Activated T-cell treated with anti-CD3 and anti-CD28 coated beads, Interleukin-2, amount 50 U/mL, for 48 hours (primary cell): ENCODE measurements at places on chromosomes 5 and 9.

DNA sequence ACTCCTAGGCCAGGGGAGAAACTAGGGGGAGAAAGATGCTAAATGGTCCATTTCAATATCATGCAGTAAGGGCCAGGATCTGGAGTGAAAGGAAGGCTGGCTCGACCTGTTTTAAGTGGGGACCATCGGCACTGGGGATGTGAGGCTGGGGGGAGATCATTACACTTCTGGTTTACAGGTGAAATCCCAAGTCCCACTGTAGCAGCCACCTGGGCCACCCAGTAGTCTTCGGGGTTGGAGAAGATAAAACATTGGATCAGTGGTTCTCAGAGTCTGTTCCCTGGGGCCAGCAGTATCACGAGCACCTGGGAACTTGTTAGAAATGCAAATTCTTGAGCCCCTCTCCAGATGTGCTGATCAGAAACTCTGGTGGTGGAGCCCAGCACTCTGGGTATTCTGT, 111.3 kb upstream of the ALDH1B1 start:
- DNase-seq: no peak

GRCh38 chr5:170885809-170886208, 24.0 kb downstream of the RANBP17 start:
- DNase-seq: no peak

- DNase-seq: no peak
Observed at GRCh38 chr9:114759512-114760341, 46.1 kb downstream of the TNFSF15 start.

- no peak for DNase-seq
Observed at GRCh38 chr5:130528474-130528873, 624.2 kb downstream of the CHSY3 start.

DNA sequence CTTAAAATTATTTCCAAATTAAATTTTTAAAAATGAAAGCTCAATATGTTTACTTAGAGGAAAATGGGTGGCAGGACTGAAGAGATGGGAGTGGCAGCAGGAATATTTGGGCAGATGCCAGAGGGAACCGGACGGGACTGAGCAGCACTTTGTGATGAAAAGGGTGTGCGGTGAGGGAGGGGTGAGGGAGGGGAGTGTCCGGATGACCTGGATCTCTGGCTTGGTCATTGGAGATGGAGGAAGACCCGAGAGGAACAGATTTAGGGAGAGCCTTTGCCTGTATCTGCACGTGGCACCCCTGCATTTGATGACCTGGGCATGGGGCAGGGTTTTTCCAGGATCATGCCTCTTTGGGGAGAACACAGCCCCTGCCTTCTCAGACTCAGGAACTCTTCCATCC, 201.1 kb upstream of the MVB12B start:
- DNase-seq: no peak

GRCh38 chr9:136645903-136646754, 16.6 kb upstream of the EGFL7 start:
- DNase-seq: no peak

DNA sequence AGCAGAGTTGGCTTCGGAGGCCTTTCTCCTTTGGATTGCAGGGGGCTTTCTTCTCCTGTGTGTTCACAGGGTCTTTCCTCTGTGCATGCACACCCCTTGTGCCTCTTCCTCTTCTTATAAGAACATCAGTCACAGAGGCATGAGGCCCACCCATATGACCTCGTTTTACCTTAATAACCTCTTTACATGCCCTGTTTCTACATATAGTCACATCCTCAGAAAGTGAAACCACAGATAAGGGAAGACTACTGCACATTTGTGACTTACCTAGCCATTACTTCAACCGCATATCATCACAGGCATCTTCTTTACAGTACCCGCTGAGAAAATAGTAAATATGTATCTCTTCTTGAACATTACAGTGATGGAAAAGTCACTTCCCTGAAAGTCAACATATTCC, 204.9 kb upstream of the TARS1 start:
- DNase-seq: no peak

GRCh38 chr9:116080561-116080960, 73.0 kb upstream of the PAPPA start:
- DNase-seq: no peak

GRCh38 chr5:175246242-175246888, 197.6 kb downstream of the DRD1 start:
- peak; percentile 43 for DNase-seq

DNA sequence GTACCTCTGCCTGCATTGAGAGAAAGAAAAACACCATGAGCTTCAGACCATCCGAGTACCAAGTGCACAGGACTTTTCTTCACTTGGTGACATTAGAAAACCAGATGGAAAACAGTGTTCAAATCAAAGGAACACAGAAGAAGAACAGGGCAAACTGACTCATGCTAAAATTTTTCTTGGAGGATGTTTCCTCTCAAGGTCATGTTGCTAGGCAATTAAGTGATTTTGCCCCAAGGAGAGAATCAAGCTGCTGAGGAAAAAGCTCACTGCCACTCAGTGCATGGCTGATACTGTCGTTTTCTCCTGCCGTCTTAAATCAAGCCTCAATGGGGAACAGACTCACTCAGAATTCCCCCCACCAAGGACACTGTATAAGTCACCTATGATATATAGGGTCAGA, 57.9 kb upstream of the SIMC1 start:
- no peak for DNase-seq

DNA sequence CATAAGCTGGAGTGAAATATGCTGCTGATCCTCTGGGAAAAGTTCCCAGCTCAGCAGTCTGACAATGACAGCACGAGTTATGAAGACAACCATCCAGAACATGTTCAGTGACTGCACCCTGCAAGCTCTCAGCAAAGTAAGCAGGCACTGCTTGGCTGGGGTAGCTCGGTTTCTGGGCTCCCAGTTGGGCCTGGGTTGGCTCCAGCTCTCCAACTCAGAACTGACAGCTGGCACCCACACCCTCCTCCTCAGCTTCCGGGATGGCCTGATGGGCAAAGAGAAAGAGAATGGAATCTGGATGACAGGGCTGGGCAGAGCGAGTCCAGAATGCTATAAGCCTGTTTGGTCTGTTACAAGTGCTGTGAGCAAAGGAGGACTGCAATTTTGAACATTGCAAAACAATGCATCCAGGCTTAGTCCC, 185.0 kb downstream of the CSNK1G3 start:
- no peak for DNase-seq

GRCh38 chr9:114238472-114238871, 83.1 kb downstream of the COL27A1 start:
- DNase-seq: no peak

DNA sequence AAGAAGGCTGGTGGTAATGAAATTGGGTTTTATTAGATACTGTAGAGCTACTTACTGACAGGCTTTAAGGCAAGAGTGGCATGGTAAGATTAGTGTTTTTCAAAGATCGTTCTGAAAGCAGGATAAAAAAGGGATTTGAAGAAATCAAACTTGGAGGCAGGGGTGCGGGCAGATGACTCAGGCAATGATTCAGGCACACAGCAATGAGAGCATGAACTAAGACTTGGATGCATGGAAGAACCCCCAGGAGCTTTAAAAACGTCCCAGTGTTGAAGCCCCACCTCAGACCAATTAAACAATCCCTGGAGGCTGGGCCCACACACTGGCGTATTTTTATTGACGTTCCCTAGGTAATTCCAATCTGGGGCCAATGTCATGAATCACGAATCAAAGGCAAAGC, 102.5 kb downstream of the SREK1 start:
- no peak for DNase-seq

DNA sequence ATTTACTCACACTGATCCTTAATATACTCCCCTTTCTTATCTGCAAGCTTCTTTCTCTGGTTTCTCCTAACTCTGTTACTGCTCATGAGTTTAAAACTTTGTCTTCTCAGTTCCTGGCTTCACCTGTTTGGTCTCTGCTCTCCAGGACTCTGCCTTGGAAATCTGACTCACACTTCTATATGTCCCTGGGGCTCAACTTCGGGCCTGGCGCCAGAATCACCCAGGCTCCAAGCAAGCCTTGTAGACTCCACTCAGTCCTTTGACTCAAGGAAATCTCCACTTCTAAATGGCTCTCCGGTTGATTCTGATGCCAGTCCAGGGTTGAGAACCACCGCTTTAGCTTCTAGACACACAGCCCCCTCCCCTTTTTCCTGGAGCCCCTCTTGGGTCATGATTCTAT, 57.8 kb downstream of the TMC1 start:
- DNase-seq: no peak

DNA sequence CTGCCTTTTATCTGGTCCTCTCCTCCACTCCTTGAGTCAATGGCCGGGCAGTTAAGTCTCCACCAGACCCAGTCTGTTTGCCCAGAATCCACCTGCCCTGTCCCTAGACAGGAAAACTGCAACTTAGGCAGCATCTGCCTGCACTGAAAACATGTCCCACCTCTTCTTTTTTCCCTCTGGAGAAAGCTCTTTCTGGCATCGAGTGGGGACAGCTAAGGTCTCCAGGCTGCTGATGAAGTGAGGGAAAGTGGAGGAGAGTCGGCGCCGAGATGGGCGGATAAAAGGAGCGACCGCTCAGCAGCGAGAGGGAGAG, 243 bp upstream of the SHISAL2B start:
- DNase-seq: no peak

- no peak for DNase-seq
Observed at GRCh38 chr5:126799780-126800179, 22.8 kb downstream of the LMNB1 start.

- DNase-seq: peak; percentile 21
Observed at GRCh38 chr9:132404228-132404881, 2.3 kb downstream of the TTF1 start.

- no peak for DNase-seq
Observed at GRCh38 chr5:112799661-112800060, 61.4 kb upstream of the SRP19 start.

- no peak for DNase-seq
Observed at GRCh38 chr5:141897425-141897824, 19.2 kb upstream of the PCDH1 start.

GRCh38 chr9:114015607-114016006, 62.5 kb downstream of the AMBP start:
- DNase-seq: no peak

- DNase-seq: no peak
Observed at GRCh38 chr5:117889596-117889995, 1098.8 kb downstream of the DTWD2 start.

GRCh38 chr9:136937186-136938001, 7.1 kb downstream of the FBXW5 start:
- DNase-seq: no peak

DNA sequence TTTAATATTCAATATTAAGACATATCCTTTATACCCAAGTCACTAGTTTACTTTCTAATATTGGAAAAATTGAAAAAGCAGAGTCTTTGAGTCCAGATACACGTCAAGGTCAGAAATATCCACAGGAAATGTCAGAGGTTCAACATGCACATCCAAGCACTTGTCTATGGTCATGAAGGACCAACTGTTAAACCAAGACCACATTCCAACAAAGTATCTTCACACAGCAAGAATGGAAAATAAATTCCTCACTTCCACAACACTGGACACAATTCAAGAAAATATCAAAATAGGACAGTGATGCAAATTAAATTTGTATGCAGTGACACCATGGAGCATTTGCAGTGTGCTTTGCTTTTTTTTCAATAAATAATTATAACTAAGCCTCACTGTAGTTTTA, 142.5 kb downstream of the GABRB2 start:
- DNase-seq: no peak

DNA sequence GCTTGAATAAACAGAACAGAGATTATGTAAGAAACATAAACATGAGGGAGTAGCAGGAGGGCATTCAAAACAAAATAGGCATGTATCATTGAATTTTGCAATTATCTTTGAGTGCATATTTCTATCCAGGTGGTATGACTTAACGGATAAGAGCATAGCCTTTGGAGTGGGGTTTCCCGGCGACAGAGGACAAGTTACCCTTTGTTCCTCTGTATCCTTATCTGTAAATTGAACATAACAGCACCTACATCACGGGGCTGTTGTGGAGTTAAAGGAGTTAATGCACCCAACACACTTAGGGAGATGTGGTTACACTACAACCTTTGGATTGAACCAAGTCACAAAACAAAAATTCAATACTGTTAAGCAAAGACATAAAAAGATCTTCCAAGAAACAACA, 314.6 kb upstream of the KIF2A start:
- no peak for DNase-seq

- DNase-seq: no peak
Observed at GRCh38 chr5:120507800-120508463, 43.8 kb downstream of the PRR16 start.

DNA sequence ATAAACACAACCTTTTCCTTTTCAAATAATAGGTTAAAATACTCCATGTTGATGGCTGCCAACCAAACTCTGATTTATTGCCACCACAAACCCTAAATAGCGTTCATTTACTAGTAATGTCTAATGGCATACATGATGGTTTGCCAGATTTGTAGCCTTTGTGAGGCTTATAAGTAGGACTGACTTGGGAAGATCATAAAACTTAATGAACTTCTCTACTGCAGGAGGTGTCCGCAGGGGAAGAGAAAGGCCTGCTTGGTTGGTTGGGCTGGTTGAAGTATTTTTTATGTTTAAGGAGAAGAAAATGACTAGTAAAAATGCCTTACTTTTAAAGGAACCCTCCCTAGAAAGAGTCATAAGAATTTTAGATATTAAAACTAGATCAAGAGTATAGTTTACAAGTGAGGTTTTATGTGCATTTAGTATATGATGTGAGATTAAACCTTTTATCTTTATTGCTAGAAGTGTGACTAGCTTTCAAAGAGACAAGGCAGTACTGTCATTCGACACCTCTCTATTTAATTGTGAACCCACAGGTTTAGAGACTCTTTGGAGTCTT, 5.0 kb downstream of the PBX3 start:
- no peak for DNase-seq

GRCh38 chr9:137086531-137087408, at the start of gene MAN1B1:
MAN1B1 (plus strand) TSS chr9:137086985; CDS start chr9:137087000, 15 bp downstream.
- peak; percentile 98 for DNase-seq

DNA sequence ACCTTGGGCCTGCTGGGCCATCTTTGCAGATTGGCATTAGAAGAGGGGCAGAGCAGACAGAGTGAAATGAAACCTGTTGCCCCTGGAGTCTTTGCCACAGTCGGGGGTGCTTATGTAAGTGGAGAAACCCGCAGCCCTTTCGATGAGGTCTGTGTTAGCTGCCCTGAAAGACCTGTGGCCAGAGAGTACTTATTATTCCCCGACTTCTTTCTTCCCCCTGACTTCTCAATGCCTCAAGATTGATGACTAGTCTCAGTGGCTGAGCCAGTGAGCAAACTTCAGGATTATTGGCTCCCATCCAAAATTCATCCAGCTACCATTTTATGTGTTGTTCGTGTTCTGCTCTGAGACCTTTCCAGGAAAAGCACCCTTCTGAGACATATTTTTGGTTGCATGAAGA, 7.6 kb downstream of the NTRK2 start:
- DNase-seq: no peak

GRCh38 chr9:37994639-37995347, 74.2 kb downstream of the SHB start:
- peak; percentile 75 for DNase-seq

DNA sequence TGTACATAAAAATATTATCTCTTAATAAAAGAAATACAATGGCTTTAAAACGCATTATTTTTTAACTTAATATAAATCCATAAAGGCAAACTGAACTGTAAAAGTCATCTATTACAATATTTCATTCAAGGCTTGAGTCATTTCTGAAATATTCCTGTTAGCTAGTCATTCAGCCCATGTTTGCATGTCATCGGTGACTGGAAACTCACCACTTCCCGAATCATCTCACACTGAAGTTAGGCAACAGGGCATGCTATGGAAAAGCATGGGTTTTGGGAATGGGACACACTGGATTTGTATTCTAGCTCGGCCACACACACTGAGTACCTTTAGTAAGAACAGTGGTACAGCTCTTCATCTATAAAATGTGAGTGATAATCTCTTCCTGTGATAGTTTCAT, 691.1 kb upstream of the C9orf72 start:
- no peak for DNase-seq
